Activated CD4-positive, alpha-beta T cell treated with anti-CD3 and anti-CD28 coated beads, Interleukin-2, amount 50 U/mL, for 1 hour (primary cell): ENCODE measurements at places on chromosomes 4 and X.
A peak's percentile ranks its signal among the peaks of the same experiment; 100 is the strongest.

GRCh38 chrX:71619193-71619592 is 882 bp upstream of the CXCR3 start:
- DNase-seq, result peak; percentile 50

DNA sequence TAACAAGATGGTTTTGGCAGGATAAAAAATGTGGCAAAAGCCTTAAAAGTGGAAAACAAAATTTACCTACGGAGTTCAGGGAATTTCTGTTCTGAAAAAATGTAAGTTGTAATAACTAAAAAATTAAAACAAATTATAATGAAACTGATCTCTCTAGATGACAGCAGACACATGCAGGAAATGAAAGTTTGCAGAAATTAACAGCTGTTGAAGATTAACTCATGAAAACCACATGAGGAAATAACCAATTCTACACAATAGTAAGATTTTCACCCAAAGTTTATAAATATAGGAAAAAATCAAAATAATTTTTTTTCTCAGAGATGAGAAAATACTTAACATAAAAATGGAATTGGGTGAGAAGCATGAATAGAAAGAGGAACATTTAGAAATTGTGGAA is 47.5 kb upstream of the UGT2B15 start:
- no peak for DNase-seq

DNA sequence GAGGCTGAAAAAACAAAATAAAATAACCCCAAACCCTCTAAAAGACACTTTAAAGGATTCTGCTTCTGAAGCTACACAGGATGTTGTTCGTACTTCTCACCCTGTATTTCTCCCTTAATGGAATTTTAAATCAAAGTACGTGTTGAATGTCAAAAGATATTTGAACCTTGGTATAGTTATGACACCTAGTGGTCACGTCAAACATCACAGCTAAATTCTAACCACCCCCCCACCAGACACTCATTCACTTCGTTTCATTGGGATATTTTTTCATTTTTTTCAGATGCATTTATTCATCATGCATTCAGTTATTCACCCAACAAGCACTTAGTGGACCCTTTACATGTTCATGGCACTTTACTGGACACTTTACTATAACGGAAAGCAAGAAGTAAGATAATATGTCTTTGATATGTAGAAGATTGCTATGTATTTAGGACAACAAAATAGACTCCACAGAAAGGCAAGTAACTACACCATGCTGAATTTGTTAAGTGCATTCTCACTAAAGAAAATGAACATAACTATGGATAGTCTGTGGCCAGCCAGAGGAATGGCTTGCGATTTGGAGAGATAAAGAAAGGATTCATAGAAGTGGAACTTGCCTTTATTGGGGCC is 62.5 kb upstream of the GPR174 start:
- DNase-seq, result peak; percentile 14

DNA sequence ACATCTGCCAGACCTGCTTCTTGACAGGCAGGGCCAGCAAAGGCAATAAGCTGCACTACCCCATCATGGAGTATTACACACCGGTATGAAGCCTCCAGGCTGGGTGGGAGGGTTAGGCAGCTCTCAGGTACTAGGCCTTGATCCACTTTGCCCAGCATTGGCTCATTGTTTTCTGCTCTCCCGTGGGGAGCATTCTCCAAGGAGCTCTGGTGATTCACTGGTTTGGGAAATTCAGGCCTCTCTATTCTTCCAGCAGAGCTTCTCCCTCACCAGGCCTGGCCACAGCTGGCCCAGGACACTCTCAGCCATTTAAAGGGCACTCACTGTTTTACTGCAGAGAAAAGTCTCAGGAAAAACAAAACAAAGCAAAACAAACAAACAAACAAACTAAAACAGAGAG is 33.0 kb downstream of the DRP2 start:
- DNase-seq, result no peak

GRCh38 chr4:138241281-138242075 is 671 bp downstream of the SLC7A11 start:
- no peak for DNase-seq

- DNase-seq, result peak; percentile 0
These were observed 30.4 kb upstream of the TMSB15A start for GRCh38 chrX:102546828-102547493.

- DNase-seq, result no peak
These were observed 226.7 kb upstream of the CENPE start for GRCh38 chr4:103424853-103425252.

GRCh38 chr4:40675166-40675565 is 45.5 kb upstream of the RBM47 start:
- DNase-seq, result no peak

DNA sequence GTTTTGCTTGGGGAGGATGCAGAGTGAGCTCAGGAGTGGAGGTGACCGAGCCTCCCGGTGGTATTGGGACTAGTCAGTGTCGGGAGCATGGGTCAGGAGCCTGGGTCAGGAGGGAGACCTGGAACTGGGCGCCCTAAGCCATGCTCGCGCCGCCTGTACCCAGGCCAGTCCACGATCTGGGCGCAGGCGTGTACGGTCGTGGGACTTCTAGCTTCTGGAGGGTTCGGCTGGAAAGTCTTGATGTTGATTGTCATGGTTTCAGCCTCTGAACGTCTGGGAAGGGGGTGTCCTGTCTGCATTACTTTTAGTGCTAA is 244 bp downstream of the EIF2S3 start:
- no peak for DNase-seq

DNA sequence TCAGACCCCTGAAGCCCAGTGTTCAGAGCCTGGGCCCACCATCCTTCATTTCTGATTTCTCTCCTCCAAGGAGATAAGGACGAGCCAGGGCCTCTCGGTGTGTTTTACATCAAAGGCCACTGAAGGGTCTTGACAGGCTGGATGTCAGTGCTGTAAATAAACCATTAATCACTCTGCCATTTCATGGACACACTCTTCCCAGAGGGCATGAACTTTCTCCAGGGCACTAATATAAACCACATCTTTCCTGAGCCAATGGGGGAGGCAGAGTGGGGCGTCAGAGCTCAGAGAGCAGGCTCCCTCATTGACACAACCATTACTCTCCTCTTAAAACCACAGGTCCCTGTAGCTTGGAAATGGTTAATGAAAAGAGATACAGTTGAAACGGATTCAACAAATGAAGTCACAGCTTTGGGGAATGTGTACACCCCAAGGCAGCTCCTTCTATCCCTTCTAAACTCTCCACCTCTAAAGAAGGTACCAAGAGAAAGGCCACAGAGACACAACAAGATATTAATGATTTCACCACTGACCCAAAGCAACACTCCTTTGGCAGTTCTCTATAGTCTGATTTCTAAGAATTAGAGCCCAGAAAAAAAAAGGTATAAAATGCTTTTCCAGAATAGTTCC is 200.6 kb downstream of the CHIC2 start:
- DNase-seq, result no peak

- DNase-seq, result peak; percentile 53
These were observed 217.6 kb downstream of the PTTG2 start for GRCh38 chr4:38177641-38178391.

GRCh38 chrX:53075011-53075410 is 7.2 kb upstream of the TSPYL2 start:
- no peak for DNase-seq

GRCh38 chr4:40354158-40354557 is 19.0 kb downstream of the CHRNA9 start:
- no peak for DNase-seq

GRCh38 chrX:53695946-53696549 is 9.5 kb upstream of the HUWE1 start:
- no peak for DNase-seq

DNA sequence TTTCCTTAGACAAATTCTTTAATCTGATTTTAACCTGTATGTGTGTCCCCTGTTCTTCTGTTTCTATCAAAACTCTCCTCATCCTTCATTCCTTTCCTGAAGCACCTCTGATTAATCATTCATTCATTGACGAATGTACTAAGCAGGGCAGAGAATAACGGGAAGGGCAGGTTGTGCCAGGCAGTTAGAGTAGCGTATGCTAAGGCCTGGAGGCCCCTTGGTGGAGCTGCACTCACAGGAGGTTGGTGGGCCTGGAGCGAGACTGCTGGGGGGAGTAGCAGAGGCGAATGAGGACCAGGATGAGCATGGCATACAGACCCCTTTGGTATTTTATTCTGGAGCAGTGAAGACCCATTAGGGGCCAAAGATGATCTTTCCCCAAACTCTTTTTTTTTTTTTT is 22.5 kb downstream of the PTTG2 start:
- DNase-seq, result no peak

DNA sequence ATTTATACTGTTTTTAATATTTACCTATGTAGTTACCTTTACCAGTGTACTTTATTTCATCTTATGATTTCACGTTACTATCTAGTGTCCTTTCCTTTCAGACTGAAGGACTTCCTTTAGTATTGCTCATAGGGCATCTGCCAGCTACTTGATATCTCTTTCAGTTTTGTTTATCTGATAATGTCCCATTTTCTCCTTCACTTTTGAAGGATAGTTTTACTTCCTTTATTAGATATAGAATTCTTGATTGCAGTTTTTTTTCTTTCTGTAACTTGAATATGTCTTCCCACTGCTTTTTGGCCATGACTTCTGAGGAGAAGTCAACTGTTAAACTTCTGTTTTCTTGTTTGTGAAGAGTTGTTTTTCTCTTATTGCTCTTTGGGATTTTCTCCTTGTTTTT is 69.4 kb upstream of the MAGED1 start:
- DNase-seq, result no peak

DNA sequence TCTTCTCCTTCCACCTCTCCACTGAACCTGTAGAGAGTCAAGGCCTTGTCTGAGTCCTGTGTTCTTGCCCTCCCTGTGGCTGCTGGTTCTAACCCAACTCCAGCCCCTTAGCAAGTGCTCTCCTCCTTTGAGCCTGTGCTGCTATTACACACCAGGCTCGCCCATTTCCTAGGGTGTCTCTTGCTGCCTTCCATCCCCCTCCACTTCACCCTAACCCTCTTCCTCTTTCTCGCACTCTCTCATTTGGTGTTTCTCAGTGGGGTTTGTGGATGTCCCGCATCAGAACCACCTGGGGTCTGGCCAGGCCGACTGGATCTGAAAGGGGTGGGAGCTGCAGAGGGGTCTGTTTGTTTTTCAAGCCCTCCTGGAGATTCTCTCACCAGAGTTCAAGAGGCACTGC is 156.7 kb downstream of the SPRY1 start:
- DNase-seq, result no peak

DNA sequence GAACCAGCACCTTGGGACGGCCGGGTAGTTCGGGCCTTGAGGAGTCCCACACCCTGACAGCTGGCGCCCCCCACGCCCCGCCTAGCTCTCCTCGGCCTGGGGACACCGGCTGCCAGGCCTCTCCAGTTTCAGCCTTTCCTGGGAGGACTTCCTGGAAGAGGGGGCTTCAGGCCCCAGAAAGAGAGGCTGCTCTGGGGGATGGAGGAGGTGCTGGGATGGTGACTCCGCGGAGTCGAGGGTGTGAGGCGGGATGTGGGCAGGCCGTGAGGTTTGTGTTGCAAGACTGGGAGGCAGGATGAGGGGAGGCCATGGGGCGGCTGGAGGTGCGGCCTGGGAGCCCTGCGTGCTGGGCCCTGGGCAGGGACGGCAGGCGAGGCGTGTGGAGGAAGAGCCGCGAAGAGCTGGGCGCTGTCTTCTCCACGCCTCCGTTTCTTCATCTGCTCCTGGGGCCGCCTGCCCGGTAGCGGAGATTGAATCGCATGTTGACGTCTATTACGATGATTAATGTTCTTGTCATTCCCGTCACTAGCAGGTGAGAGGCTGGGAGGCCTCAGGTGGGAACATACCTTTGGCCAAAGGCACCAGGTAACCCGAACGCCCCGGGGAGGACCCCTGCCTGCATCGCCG is 918 bp upstream of the FGFRL1 start:
- peak; percentile 49 for DNase-seq

DNA sequence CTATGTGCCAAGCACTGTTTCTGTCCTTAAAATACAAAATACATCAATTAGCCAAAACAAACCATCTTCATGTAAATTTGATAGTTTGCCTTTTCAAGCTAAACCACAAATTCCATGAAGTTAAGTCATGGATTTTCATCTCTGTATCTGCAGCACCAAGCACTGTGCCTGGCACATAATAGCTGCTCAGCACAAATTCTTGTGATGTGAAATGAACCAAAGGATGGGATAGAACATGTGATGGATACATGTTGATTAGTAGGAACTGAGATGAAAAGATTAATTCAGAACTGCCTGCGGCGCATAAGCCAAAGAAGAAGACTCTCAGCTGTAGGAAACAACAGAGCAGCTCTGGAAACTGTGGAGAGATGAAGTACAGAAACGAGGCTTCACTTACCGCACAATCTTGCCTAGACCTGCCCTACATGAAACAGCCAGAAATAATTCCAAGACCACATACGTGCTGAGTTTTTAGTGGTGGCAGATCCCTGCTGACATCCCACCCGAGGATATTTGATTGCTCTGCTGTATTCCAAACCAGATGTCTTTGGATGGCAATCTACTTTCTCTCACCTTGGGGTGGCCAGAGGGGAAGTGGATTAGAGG is 40.9 kb upstream of the DCLK2 start:
- DNase-seq, result no peak

DNA sequence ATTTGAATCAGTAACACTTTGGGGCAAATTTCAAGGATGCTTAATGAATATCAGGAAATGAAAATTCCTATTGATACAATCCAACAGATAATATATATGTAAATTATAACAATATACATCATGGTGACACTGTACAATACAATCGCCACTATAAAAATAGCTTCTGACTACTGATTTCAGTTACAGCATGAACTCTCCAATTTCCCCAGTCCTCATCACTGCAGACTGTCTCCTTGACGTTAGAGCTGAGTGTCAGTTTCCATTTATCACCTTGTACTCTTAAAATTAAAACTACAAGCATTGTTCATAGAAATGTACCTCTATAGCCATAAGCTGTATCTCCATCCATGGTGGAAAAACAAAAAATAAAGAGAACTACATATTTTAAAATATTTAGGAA is 23.4 kb downstream of the TBC1D9 start:
- DNase-seq, result no peak

DNA sequence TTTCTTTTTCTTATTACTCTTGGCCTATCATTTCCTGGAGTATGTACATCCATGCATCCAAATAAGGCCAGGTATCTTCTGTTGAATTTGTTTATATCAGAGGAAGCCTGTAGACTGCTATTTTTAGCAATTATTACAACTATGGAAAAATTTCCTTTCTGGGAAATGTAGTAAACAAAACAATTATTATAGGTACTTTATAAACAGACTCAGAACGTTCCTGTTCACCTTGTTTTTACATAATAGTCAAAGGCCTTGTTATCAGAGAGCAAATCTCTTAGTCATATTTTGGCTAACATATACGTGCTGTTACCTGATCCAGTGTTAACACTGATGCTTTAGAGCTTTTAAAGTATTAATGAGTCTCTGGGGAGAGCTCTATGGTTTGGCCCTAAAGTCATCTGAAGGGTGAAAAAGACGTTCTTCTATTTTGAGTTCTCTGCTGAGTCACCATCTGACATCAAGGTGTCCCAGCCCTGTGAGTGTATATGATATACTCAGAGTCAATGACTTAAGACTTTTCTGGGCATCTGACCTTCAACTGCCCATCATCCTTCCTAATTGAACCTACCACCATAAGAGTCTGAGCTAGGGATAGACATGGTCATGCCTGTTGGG is 7.3 kb downstream of the SPARCL1 start:
- DNase-seq, result no peak

GRCh38 chr4:170128219-170128804 is 38.6 kb upstream of the AADAT start:
- no peak for DNase-seq
